GM23338 (cell line): ENCODE measurements at places on chromosomes 11 and 22. TPM values are rescaled to one million over a fixed set of nuclear protein-coding genes. Genes with fewer than 3 reads are reported as not detected.
A peak's percentile ranks its signal among the peaks of the same experiment; 100 is the strongest.

Gene SLC25A45
- 0.10 and 0.35 TPM in 2 replicates for total RNA-seq

Gene MRGPRF
- 9.0 and 10.8 TPM in 2 replicates for total RNA-seq

Gene ADORA2A
- 11.0 and 13.5 TPM in 2 replicates for total RNA-seq

Gene SGSM1
- 4.2 and 4.7 TPM in 2 replicates for total RNA-seq

Gene MUC5AC
- not detected in 2 replicates for total RNA-seq

Gene DBX1
- not detected in 2 replicates for total RNA-seq

Gene TRIM51
- not detected in 2 replicates for total RNA-seq

Gene MUC2
- not detected in 2 replicates for total RNA-seq

Gene CSNK2A3
- total RNA-seq = 4.1 and 4.8 TPM in 2 replicates

Gene NAALAD2
- 4.3 and 12.4 TPM in 2 replicates for total RNA-seq

GRCh38 chr11:132453406-132453805 lies 1078.9 kb downstream of the OPCML start:
- DNase-seq = no peak

DNA sequence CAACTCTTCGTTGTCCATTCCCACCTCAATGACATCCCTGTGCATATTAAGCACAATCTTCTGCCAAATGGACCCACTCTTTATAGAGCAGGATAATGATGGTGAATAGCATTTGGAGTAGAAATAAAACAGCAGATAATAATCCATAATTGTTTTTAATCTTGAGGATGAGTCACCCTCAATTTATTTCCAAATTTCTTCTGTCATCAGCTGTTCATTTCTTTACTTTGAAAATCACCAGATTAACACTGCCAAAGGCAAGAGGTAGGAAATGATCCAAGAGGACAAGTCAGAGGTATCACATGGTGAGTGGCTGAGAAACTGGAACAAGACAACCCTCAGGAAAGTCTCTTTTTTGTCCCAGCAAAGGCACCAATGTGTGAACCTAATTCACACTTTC lies 7.3 kb upstream of the AMBRA1 start:
- DNase-seq = no peak

GRCh38 chr11:60658409-60658808 lies 41.0 kb upstream of the MS4A8 start:
- DNase-seq = no peak

- DNase-seq = no peak
Observed at GRCh38 chr11:122173587-122173986, 57.6 kb upstream of the BLID start.

DNA sequence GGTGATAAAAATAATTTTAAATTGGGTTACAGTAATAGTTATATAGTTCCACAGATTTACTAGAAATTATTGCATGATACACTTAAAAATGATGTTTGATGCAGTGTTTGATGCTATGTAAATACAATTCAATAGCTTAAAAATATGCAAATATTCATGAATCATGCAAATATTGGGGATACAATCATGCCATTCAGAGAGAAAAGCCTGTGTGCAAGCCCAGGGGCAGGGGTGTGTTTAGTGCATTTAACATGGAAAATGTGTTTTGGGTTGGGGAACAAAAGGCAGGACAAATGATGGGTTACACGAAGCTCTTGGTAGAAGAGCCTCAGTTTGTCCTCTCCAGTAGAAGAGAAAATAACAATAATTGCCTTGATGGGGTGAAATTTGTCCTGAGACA lies 6.0 kb downstream of the TRIM22 start:
- no peak for DNase-seq

DNA sequence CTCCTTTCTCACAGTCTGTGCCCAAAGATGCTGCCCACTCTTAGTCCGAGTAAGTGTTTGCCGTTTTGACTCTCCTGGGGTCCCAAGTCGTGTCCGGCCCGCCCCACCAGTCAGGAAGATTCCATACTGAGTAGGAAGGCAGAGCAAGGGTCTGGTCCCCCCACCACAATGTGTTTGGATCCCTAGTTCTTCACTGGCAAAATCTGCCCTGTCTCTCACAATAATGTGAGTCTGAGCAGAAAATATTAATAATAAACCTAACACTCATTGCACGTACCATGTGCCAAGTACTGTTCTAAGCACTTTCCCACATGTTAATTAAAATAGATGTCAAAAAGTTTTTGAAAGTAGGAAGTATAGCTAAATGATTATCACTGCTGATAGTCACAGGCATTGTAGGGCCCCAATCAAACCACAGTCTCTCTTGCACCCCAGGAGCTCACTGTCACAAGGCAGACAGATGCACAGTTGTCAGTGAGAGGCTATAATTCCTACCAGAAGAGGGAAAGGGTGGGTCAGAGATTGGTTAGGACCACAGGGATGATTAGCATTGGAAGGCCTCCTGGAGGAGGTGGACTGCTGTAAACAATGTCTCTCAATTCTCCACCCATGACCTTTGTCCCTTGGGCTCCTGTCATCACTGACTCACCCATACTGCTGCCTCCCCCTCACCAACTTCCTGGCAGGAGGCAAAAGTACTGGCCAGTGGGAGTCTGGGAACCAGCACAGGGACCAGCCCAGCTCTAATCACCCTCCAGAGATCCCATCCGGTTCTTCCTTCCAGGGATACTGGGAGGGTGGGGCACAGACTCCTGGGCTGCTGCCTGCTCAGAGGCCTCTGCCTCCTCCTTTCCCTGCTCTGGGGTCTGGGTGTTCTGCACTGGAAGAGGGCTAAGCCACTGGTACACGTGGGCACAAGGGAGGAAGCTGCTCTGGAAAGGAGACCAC lies 1.0 kb upstream of the POLD4 start:
- no peak for DNase-seq

GRCh38 chr11:73269459-73270015 lies 2.6 kb upstream of the P2RY6 start:
- peak; percentile 76 for DNase-seq

- no peak for DNase-seq
Observed at GRCh38 chr22:46686221-46687047, 51.6 kb downstream of the CERK start.

GRCh38 chr11:73914284-73914683 lies 36.5 kb upstream of the DNAJB13 start:
- DNase-seq = no peak

DNA sequence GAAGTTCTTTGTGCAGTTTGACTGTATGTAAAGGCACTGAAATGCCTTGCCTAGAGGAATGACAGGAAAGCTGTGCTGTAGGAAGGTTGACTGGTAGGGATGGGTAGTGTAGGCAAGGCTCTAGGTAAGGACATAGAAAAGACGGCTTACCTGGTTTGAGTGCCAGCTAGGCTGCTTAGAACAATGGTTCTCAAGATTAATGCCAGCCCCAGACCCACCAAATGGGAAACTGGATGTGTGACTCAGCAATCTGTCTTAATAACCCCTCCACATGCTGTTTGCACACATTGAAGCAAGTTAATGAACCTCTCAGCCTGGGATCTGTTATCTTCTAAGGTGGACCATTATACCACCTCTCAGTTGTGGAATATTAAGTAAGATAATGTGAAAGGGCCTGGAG lies 3.7 kb downstream of the RPS3 start:
- DNase-seq = no peak

- DNase-seq = no peak
Observed at GRCh38 chr11:76228875-76229149, 22.5 kb upstream of the WNT11 start.

- no peak for DNase-seq
Observed at GRCh38 chr11:45051621-45052020, 94.8 kb upstream of the PRDM11 start.

- DNase-seq = no peak
Observed at GRCh38 chr22:48464246-48464645, 1363.4 kb downstream of the BRD1 start.

- DNase-seq = peak; percentile 67
Observed at GRCh38 chr11:60343094-60343704, 16.1 kb downstream of the MS4A6E start.
